ENCODE measurements at places on chromosomes 2 and 18. TPM values are rescaled to one million over a fixed set of nuclear protein-coding genes. Genes with fewer than 3 reads are reported as not detected.

DNA sequence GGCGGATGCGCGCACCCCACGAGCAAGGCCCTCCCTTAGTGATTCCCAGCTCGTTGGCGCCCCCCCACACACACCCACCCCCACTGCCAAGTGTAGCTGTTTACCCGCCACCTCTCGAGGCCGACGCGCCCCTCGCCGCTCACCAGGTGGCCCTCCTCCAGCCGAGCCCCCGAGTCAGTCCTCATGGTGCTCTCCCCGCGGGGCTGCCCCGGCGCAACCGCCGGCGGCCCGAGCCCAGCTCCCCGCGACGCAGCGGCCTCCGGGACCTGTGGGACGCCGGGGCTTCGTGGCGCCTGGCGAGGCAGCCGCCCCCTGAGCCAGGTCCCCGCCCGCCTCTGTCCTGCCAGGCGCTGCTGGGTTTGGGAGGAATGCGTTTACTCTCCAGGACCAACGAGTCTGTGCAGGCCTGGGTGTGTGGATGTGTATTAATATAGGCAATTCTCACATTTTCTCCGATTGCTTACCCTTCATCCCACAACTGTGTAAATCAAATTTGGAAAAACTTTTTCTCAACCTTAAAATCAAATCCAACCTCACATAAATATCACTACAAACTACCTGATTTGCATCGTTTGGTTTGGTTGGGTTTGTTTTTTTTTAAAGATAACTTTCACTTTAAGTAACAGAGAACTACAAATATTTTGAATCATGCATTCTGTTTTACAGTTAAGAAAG lies at the start of gene TMEM237:
Gene TMEM237 (minus strand): TSS at position 288 of the 675 bp plus-strand sequence. CDS start 103 bp downstream, at position 185.
- DNase-seq = no peak
- H3K4me1 ChIP-seq = no peaks in the 10 kb centered on the region
- H3K27ac ChIP-seq = peak within 1 kb of the TSS; percentile 99
- peak within 1 kb of the TSS; percentile 79 for H3K4me3 ChIP-seq
- H3K27me3 ChIP-seq = no peaks in the 10 kb centered on the region
- no peaks in the 10 kb centered on the region for H3K36me3 ChIP-seq

DNA sequence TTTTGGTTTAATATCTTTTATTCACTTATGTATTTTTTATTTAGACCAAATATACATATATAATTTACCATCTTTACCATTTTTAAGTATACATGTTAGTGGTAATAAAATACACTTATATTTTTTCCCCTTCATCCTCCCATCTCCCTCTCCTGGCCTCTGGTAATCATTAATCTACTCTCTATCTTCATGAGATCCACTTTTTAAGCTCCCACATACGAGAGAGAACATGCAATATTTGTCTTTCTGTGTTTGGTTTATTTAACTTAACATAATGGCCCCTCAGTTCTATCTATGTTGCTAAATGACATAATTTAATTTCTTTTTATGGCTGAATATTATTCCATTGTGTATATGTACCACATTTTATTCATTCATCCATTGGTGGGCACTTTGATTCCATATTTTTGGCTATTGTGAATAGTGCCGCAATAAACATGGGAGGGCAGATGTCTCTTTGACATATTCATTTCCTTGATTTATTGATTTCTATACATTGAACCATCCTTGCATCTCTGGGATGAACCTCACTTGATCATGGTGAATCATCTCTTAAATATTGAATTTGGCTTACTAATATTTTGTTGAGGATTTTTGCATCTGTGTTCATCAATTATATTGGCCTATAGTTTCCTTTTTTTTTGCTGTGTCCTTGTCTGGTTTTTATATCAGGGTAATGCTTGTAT lies 41.5 kb upstream of the MEP1B start:
- DNase-seq = no peak
- no peaks in the 10 kb centered on the region for H3K4me1 ChIP-seq
- no peak overlapping the region for H3K4me3 ChIP-seq
- H3K27ac ChIP-seq = no peak overlapping the region
- H3K36me3 ChIP-seq = no peaks in the 10 kb centered on the region

The TMEM17 gene
- total RNA-seq = 2.3 TPM

GRCh38 chr2:171745141-171745540 lies 57.9 kb downstream of the DYNC1I2 start:
- no peaks in the 10 kb centered on the region for H3K36me3 ChIP-seq
- H3K4me1 ChIP-seq = no peaks in the 10 kb centered on the region
- H3K27ac ChIP-seq = no peak overlapping the region

The HOXD3 gene
- total RNA-seq = 14.4 TPM
